ENCODE measurements at places on chromosomes 12 and 14.

DNA sequence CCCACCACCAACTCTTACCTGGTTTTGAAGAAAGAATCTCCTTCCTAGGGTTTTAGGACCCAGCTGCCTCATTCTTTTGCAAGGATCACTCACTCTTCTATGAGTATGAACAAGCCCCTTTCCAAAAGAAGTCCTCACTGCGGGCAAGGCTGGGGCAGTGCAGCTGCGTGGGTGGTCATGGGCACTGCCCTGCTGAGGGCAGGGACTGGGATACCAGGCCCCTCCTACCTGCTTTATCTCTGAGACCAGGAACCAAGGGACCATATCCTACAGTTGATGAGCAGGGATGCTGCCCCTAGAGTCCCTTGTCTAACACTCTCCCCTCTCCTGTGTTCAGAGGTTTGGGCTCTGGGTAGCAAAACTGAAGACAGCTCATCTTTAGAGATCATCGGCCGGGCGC is 20.5 kb downstream of the HPD start:
- DNase-seq: no peak

DNA sequence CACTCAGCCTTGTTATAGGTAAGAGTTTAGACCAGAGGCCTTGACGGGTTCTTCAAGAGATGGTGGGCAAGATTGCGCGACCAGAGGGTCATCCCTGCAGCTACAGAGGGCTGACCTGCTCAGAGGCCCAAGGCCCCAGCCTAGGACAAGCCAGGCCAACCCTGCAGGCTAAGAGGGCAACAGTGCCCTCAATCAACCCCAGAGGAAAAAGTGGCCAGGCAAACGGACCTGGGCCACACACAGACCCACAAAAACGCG is 1.3 kb downstream of the SSH1 start:
- no peak for DNase-seq

DNA sequence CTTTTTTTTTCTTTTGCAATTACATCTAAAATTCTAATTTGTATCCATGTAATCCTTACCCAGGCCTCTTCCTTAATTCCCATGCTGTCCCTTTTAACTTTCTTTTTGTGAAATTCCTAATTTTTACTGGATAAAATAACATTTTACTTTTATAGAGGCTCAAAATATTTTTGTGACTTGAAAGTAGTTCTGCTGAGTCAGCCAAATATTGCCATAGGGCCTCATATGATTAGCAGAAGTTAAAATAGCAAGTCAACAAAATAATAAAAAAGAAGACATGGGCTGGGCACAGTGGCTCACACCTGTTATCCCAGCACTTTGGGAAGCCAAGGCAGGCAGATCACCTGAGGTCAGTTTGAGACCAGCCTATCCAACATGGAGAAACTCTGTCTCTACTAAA is 2.0 kb downstream of the C3AR1 start:
- no peak for DNase-seq

DNA sequence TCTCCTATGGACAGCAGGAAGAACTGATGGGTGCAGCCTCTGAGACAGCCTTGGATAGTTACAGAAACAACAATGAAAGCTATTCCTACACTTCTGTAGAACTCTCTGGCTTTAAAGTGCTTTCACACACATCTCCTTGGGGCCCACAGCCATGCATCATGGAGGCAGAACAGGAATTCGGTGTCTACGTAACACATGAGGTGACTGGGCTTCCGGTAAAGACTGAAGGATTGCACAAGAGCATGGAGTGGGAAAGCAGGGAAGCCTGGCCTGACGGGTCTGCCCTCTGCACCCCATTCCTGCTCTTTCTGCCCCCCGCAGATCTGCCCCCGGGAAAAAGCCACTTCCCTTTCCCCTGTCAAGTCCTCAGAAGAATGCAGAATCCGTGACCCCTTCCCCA is 82.6 kb downstream of the VWF start:
- DNase-seq: peak; percentile 53

DNA sequence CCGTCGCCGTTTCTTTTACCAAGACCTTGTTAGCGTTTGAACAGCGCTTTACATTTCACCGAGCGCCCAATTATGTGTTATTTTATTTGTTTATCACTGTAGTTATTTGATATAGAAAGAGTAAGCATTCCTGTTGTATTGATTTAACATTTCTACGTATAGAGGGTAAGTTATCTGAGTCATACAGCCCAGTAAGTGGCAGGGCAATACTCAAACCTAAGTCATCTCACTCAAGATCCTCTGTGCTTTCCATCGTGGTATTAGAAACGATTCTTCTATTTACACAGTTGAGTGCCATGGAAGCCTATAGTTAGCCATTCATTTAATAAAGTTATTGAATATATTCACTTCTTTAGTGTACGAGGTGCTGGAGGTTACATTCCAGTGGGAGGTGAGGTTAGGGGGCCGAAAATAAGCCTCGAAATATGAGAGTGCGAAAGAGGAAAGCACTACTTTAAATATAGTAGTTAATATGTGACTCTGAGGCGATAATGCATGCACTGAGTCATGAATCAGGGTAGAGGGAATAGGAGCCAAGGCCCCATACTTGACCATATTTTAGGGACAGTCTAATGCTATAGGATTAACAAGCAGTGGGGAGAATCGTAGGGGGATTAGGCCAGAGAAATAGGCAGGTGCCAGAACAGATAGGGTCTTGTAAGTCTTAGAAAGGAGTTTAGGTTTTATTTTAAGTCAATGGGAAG is 629 bp downstream of the RAD51AP1 start:
- DNase-seq: no peak

DNA sequence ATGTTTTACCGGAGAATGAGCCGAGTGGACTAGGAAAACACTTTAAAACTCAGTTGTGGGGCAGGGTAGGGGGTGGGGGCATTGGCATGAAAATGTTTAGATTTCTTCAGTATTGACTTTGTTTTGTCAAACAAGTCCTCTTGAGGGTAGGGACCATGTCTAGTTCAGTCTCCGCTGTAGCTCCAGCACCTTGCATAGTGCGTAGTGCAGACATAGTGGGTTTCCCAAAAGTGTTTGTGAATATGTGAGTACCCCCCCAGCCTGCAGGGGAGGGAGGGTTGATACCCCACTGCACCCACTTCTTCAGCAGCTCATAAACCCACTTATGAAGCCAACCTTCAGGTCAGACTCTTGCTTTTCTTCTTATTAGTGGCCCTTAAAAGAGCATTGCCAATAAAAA is 71.4 kb downstream of the TTC9 start:
- DNase-seq: no peak

GRCh38 chr14:64502456-64502855 is 1.2 kb downstream of the ZBTB25 start:
- no peak for DNase-seq

DNA sequence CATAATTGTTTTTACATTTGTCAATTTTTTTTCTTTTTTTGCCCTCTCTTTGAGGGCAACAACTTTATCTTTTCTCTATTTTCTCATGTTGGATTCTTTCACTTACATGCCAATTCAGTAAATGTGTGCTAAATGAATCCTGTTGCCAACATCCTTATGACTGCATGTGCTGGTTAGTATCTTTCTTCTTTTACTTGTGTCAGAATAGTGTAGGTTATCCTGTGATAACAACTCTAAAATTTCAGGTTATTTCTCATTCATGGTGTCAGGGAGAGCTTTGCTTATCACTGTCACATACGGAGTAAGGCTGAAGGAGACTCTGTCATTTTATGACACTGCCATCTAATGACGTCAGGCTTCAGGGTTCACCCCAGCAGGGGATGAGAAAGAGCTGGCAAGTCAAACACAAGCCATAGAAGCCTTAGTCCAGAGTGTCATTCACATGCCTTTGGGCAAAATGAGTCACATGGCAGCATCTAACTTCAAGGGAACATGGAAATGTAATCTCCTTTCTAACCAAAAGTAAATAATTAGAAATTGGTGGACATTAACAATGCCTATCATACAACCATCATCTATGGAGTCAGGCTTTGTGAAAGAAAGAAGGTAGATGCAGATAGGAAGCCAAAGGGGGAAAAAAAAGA is 242.5 kb upstream of the ATP2B1 start:
- no peak for DNase-seq

- DNase-seq: no peak
These were observed 81.5 kb upstream of the KCNA1 start for GRCh38 chr12:4828176-4828575.

GRCh38 chr14:92704036-92704804 is 44.2 kb downstream of the LGMN start:
- DNase-seq: no peak

DNA sequence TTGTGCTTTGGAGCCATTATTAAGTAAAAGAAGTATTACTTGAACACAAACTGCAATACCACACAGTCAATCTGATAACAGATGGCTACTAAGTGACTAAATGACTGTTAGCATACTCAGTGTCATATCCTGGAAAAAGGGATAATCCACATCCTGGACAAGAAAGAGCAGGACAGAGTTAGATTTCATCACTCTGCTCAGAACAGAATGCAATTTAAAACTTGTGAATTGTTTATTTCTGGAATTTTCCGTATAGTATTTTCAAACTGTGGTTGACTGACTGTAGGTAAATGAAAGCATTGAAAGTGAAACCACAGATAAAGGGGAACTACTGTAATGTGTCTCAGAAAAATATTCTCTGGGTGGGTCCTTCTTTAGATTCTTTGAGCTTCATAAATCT is 458.8 kb downstream of the TMEM117 start:
- no peak for DNase-seq

- DNase-seq: peak; percentile 52
These were observed 141.3 kb upstream of the RASSF8 start for GRCh38 chr12:25817166-25817565.

- peak; percentile 36 for DNase-seq
These were observed 925 bp downstream of the DICER1 start for GRCh38 chr14:95156161-95157047.

DNA sequence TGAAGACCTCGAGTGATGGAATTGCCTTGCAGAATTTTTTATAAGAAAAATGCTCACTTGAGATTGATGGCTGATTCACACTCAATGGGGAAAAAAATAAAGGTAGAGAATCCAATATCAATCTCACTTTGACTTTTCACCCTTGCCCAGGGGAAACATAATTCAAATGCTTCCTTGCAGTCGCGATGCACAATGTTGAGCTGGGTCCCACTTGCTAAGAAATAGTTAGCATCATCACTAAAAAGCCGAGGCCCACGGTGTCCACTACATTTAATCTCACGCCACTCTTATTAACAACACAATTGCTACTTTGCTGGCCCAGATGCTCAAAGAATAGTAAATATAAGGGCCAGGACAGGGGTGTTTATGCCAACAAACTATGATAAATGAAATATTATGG is 223.4 kb downstream of the SPTSSA start:
- no peak for DNase-seq

DNA sequence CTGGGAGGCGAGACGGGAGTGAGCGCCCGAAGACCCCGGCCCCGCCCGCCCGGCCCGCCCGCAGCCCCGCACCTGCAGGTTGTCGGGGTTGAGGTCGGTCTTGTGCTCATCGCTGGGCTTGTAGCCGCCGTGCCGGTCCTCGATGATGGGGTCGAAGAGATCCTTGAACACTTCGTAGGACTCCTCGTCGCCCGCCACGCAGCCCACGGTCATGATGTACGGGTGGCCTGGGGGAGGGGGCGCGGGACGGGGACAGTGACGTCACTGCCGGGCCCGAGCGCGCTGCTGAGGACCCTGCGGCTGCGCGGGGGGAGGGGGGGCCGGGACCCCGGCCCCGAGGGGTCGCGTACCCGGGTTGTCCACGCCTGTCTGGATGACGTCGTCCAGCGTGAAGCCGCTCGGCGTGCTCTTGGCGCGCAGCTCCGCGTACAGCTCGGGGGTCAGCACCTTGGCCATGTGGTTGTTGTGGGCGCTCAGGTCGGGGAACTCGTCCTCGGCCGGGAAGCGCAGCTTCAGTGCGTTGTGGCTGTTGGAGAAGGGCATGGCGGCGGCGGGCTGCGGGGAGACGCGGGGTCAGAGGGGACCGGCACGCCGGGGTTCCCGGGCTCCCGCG is 573 bp downstream of the CKB start:
- DNase-seq: no peak

DNA sequence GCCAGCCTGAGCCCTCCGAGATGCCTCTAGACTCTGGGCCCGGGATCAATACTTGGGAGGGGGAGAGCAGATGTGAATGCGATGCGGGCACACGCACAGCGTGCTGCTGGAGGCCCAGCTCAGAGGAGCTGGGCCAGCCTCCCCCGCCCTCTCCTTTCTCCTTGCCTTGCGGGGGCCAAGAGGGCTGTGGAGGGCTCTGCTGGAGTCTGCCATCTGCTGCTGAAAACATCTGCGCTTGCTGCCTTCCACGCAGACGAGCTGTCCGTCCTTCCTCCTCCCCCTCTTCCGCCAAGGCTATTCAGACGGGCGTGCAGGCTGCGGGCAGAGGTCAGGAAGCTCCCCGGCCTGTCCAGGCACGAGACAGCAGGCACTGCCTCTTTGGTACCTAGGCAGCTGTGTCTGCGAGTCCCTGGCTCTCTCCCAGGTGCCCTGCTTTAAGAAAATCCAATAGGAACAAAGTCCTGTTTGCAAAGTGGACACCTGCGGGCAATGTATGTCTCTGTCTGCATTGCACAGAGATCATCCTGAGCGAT is 75.2 kb downstream of the SPRING1 start:
- DNase-seq: peak; percentile 48

All from choroid plexus epithelial cell (primary cell).